ENCODE measurements at places on chromosomes 11 and 22. TPM values are rescaled to one million over a fixed set of nuclear protein-coding genes. Genes with fewer than 3 reads are reported as not detected.

The CRYBA4 gene
- total RNA-seq, result 0.27 TPM

The ALKBH8 gene
- total RNA-seq, result 12.1 TPM

The TRIM49 gene
- not detected for total RNA-seq

The RASSF10 gene
- total RNA-seq, result not detected

The PDGFB gene
- 0.95 TPM for total RNA-seq

The ZC3H7B gene
- total RNA-seq, result 80.4 TPM

The MMP13 gene
- not detected for total RNA-seq

The MS4A8 gene
- not detected for total RNA-seq

The FEN1 gene
- total RNA-seq, result 104 TPM

The CDC42BPG gene
- 0.42 TPM for total RNA-seq

The TLCD5 gene
- total RNA-seq, result 1.0 TPM

The PAMR1 gene
- total RNA-seq, result not detected

The AMPD3 gene
- total RNA-seq, result 27.1 TPM

The RNF26 gene
- total RNA-seq, result 29.9 TPM

The LRRC4C gene
- not detected for total RNA-seq

The ZNF214 gene
- total RNA-seq, result not detected

The PIH1D2 gene
- total RNA-seq, result not detected

The CFAP300 gene
- not detected for total RNA-seq

The TSPAN32 gene
- total RNA-seq, result 23.1 TPM

The MS4A15 gene
- total RNA-seq, result not detected

The CBLIF gene
- not detected for total RNA-seq

The MMP27 gene
- not detected for total RNA-seq

The GRM5 gene
- total RNA-seq, result not detected

The C1QTNF4 gene
- 0.49 TPM for total RNA-seq

The SAA2 gene
- total RNA-seq, result 0.27 TPM

The MUC2 gene
- not detected for total RNA-seq

The KRTAP5-9 gene
- total RNA-seq, result 0.24 TPM

The SEC14L2 gene
- total RNA-seq, result 12.2 TPM

The MMP10 gene
- not detected for total RNA-seq

The PPARA gene
- 14.3 TPM for total RNA-seq

Data from T-helper 1 cell treated with Interleukin-12 subunit alpha and Interleukin-12 subunit beta and Interleukin-4 antibody, amounts not matched to agents 30 ng/mL and 1 ng/mL, for 36 hours (primary cell).